ENCODE measurements at places on chromosomes 6 and 20.

GRCh38 chr6:107110200-107110599 is 5.1 kb downstream of the BEND3 start:
- peak; percentile 83 for DNase-seq

- no peak for DNase-seq
Measured at GRCh38 chr6:15952231-15953151, 176.4 kb upstream of the MYLIP start.

GRCh38 chr6:62167736-62168135 is 118.3 kb downstream of the KHDRBS2 start:
- no peak for DNase-seq

GRCh38 chr6:2213086-2213485 is 32.3 kb downstream of the GMDS start:
- DNase-seq = no peak

- no peak for DNase-seq
Measured at GRCh38 chr20:33696448-33696847, 10.3 kb upstream of the E2F1 start.

GRCh38 chr20:54227241-54227640 is 19.4 kb downstream of the PFDN4 start:
- DNase-seq = no peak

GRCh38 chr6:148332088-148332487 is 10.6 kb upstream of the SASH1 start:
- DNase-seq = peak; percentile 61

DNA sequence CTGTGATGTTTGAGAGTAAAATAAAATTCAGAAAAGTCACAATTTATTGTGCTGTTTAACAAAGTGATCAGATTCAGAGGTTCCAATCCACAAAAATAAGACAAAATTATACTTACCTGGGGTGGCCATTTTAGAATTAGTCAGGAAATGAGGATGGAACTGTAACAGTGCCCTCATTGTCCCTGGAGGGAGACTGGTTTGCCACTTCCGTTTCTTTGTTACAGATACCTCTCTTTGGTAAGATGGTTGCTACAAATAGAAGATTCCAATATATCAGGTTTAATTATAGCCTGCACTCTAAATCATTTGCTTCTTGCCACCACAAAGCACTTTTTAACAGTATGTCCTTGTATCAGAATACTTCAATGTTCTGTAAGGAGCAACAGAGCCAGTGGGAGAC is 95.6 kb downstream of the CTNNBL1 start:
- DNase-seq = no peak

GRCh38 chr6:123316733-123317323 is 319.9 kb downstream of the TRDN start:
- peak; percentile 48 for DNase-seq

DNA sequence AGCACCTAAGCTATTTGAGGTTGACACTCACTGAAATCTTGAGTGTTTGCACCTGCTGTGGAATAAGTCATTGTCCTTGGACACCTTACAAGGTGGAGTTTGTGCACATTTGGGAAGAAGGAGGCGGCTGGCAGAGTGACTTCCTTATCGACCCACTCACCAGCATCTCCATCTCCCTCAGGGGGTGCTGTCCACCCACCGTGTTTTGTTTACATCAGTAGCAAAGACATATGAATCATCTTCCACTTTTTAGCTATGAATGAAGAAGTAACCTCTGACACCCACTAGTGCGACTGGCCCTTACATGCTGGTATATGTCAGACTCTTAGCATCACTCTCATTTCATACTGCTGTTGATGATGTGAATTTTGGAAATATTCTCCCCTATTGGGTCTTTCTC is 119.5 kb upstream of the SGK1 start:
- peak; percentile 98 for DNase-seq

DNA sequence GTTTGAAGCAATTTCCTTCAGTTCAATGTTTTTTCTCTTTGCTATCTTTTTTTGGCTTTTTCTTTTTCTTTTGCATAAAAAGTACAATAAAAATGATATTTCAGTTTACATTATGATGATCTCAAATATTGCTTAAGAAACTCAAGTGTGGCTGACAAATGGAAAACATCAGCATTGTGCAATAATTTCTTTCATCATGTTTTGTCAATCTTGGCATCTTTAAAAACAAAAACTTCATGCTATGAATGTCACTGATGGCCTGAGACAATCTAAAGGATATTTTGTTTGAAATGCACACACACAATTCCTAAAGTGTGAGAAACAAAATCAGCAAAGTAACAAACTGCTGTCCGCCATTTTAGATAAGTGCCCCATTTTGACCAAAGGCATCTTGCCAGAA is 13.9 kb upstream of the MTCL3 start:
- peak; percentile 53 for DNase-seq

GRCh38 chr6:52640916-52641315 is 30.0 kb upstream of the TMEM14A start:
- no peak for DNase-seq

GRCh38 chr6:36969240-36969691 is 14.7 kb downstream of the PI16 start:
- DNase-seq = no peak

DNA sequence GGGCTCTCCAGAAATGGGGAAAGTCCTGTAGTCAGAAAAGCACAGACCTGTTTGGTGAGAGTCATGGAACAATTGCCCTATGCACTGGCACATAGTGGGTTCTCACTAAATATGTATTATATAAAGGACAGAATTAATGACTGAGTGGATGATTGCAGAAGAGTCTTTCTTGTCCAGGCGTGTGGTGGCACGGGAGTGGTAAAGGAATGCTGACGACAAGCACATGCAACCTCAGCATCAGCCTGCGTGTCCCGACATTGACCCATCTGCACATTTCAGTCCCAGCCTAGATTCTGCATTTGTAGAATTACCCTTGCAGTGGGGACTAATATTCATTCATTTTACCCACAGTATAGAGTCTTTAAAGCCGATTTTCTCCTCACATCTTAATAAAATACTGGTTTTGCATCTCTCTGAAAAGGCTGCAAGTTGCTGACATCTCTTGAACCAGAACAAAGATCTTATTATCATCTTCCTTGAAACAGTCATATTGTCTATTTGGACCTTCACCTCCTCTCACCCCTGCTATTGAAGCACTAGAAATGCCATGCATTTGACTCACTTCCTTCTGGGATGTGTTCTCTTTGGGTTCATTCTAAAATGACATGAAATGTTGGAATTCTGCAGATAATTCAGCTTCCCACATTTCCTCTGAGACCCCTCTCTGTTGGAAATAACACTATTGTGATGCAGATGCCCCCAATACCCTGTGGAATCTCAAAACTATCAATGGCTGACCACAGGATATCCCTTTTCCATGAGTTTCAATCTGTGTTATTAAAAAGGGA is 883.6 kb upstream of the FLRT3 start:
- DNase-seq = no peak

DNA sequence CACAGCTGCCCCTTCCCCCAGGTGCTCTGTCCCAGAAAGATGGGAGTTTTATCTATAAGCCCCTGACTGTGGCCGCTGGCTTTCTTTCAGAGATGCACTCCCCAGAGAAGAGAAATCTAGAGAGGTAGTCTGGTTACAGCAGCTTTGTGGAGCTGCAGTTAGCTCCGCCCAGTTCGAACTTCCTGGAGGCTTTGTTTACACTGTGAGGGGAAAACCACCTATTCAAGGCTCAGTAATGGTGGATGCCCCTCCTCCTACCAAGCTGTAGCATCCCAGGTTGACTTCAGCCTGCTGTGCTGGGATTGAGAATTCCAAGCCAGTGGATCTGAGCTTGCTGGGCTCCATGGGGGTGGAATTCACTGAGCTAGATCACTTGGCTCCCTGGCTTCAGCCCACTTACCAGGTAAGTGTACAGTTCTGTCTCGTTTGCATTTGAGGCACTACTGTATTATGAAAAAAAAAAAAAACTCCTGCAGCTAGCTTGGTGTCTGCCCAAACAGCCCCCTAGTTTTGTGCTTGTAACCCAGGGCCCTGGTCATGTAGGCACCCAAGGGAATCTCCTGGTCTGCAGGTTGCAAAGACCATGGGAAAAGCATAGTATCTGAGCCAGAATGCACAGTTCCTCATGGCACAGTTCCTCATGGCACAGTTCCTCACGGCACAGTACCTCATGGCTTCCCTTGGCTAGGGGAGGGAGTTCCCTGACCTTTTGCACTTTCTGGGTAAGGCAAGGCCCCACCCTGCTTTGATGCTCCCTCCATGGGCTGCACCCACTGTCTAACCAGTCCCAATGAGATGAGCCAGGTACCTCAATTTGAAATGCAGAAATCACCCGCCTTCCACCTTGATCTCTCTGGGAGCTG is 275.0 kb downstream of the CENPW start:
- no peak for DNase-seq

GRCh38 chr20:45308117-45308778 is at the start of gene MATN4:
Gene MATN4, minus strand, starts transcription at chr20:45308299. Its CDS starts 2,717 bp downstream, at chr20:45305582.
- no peak for DNase-seq

GRCh38 chr6:7249391-7249790 is 63.6 kb downstream of the SSR1 start:
- DNase-seq = no peak

- DNase-seq = no peak
Measured at GRCh38 chr20:63320616-63321147, 27.7 kb downstream of the COL20A1 start.

All from suppressor macrophage (primary cell).